Substantia nigra (tissue), 51 donors: ENCODE measurements at places on chromosomes 16 and 17.

DNA sequence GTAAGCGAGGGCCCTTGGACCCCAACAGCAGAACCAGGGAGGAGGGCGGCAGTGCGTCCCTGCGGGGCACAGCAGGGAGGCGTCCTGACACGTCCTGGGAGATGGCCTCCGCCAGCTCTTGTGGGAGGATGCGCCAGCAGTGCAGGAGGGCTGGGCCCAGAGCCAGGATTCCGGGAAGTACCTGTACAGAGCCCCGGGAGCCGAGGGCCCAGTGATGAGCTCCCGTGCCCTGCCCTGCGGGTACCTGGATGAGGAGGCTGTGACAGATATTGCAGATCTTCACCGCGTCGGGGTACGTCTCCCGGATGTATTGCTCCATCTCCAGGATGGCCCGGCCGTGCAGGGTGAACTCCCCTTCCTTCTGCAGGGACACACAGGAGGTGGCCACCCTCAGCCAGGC, 23.1 kb downstream of the KDM8 start:
- DNase-seq, result no peak

DNA sequence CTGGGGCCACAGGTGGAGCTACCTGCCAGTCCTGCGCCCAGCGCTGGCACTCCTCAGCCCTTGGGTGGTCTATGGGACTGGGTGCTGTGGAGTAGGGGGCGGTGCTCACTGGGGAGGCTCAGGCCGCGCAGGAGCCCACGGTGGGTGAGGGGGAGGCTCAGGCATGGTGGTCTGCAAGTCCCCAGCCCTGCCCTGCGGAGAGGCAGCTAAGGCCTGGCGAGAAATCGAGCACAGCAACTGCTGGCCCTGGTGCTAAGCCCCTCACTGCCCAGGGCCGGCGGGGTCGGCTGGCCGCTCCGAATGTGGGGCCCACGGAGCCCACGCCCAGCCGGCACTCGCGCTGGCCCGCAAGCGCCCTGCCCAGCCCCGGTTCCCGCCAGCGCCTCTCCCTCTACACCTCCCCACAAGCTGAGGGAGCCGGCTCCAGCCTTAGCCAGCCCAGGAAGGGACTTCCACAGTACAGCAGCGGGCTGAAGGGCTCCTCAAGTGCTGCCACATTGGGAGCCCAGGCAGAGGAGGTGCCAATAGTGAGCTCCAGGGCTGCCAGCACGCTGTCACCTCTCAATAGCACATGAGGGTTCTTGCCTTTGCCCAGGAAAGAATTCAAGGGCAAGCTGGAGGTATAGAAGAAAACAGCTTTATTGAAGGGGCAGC, 11.0 kb upstream of the EEF2KMT start:
- DNase-seq, result no peak

DNA sequence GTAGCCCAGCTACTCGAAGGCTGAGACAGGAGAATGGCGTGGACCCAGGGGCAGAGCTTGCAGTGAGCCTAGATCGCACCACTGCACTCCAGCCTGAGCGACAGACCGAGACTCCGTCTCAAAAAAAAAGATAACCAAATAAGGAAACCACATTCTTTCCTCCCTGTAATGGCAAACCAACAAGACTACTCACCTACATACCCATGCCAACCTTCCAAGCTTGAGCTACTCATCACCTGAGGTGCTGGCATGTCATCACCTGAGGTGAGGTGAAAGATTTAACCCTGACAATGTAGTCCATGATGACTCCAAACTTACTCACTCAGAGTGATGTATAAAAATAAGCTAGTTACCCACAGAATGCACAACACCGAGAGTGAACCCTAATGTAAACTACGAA, 85.2 kb downstream of the SMG6 start:
- DNase-seq, result no peak

- DNase-seq, result peak; percentile 39
These were observed 16.3 kb upstream of the MYO15B start for GRCh38 chr17:75571197-75571884.

DNA sequence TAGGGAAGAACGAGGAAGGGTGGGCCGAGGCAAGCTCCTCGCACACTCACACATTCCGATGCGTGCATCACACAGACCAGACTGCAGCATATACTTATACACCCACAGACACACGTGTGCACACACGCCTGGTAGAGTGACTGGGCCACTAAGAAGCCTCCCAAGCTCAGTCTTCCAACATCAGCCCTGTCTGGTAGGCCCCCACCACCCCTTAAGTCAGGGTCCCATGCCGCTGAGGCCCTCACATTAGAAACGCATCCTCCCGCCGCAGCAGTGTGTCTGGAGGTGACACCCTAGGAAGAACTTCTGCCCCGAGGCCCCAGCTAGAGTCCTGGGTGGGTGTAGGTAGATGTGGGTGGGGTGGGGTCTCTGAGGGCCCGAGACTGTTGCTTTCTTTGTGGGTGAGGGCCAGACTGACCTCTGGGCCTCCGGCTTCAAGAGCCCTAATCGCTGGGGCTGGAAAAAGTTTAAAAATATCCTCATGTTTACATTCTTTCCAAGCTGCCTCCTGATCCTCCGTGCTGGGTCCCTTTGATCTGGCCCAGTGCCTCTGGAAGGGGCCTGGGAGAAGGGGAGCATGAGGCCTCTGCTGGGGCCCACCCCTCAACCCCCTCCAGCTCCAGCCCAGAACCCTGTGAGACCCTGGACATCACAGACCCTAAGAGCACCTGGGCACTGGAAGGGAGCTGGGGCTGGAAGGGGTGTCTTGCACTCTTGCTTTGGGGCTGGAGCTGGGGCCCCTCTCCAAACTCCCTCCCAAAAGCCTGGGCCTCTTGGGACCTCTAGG, 13.6 kb downstream of the CDH16 start:
- no peak for DNase-seq

GRCh38 chr17:40545660-40546059, 19.6 kb downstream of the CCR7 start:
- no peak for DNase-seq

DNA sequence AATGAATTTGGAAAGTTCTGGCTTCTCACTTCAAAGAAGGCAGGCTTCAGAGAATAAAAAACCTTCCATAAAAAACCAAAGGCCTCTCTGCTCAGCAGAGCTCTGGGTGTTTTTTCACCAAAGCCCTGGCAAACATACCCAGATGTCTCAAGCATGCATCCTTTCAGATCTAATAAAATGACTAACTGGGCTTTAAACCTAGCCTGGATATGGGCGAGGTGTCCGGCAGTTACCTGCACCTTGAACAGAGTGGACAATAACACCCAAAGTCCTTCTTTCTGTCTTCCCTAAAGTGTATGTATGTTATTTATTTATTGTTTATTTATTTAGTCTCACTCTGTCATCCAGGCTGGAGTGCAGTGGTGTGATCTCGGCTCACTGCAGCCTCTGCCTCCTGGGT, 469.3 kb downstream of the XYLT1 start:
- DNase-seq, result no peak

GRCh38 chr17:9192010-9192409, 170.7 kb downstream of the NTN1 start:
- no peak for DNase-seq

- no peak for DNase-seq
These were observed 53.3 kb upstream of the KSR1 start for GRCh38 chr17:27402943-27403342.

DNA sequence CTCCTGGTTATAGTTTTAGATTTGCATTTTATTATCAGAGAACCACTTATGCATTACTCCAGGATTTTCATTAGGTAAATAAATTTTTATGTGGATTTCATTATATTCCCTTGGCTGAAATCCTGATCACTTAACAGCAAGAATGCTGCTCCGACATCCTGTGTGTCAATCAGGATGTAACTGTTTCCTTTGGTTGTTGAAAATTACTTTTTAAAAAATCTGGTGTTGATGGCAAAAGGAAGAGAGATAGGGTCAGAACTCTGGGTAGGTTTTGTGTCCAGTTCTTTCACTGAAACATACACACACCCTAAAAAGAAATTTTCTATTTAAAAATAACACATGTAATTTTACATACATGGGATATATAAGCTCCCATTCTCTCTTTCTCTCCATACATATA, 30.9 kb downstream of the ZNF423 start:
- no peak for DNase-seq

GRCh38 chr16:83098536-83098935, 471.8 kb downstream of the CDH13 start:
- DNase-seq, result no peak

GRCh38 chr17:8914554-8914953, 47.1 kb upstream of the PIK3R6 start:
- no peak for DNase-seq
